ENCODE measurements at places on chromosomes 4 and X. TPM values are rescaled to one million over a fixed set of nuclear protein-coding genes. Genes with fewer than 3 reads are reported as not detected.

HELT gene
- total RNA-seq = not detected

HPSE gene
- 1.7 TPM for total RNA-seq

GRCh38 chrX:55697381-55697780 lies 20.2 kb upstream of the RRAGB start:
- no peak overlapping the region for H3K27ac ChIP-seq
- no peak for DNase-seq
- H3K4me3 ChIP-seq = no peak overlapping the region
- H3K36me3 ChIP-seq = no peaks in the 10 kb centered on the region
- H3K27me3 ChIP-seq = no peaks in the 10 kb centered on the region
- no peaks in the 10 kb centered on the region for H3K4me1 ChIP-seq

NUDT10 gene
- 0.85 TPM for total RNA-seq

DNA sequence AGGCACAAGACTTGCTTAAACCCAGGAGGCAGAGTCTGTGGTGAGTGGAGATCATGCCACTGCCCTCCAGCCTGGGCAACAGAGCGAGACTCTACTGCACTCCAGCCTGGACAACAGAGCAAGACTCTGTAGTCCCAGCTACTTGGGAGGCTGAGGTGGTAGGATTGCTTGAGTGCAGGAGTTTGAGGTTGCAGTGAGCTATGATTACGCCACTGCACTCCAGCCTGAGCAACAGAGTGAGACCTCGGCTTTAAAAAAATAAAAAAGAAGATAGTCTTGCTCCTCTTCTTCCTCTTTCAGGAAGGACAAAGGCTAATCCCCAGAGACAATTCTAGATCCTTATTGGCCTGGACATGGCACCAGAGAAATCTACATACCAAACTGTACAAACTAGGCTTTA lies 5.7 kb upstream of the PPEF2 start:
- H3K27me3 ChIP-seq = no peaks in the 10 kb centered on the region
- no peaks in the 10 kb centered on the region for H3K4me1 ChIP-seq
- no peaks in the 10 kb centered on the region for H3K36me3 ChIP-seq

GRCh38 chrX:85992811-85993229 lies 54.5 kb downstream of the CHM start:
- H3K4me3 ChIP-seq = no peak overlapping the region
- no peak overlapping the region for H3K27ac ChIP-seq
- no peak for DNase-seq
- no peaks in the 10 kb centered on the region for H3K36me3 ChIP-seq
- H3K27me3 ChIP-seq = no peaks in the 10 kb centered on the region

EDA gene
- total RNA-seq = 0.76 TPM

TNMD gene
- 0.57 TPM for total RNA-seq

XKRX gene
- total RNA-seq = 0.66 TPM

DNA sequence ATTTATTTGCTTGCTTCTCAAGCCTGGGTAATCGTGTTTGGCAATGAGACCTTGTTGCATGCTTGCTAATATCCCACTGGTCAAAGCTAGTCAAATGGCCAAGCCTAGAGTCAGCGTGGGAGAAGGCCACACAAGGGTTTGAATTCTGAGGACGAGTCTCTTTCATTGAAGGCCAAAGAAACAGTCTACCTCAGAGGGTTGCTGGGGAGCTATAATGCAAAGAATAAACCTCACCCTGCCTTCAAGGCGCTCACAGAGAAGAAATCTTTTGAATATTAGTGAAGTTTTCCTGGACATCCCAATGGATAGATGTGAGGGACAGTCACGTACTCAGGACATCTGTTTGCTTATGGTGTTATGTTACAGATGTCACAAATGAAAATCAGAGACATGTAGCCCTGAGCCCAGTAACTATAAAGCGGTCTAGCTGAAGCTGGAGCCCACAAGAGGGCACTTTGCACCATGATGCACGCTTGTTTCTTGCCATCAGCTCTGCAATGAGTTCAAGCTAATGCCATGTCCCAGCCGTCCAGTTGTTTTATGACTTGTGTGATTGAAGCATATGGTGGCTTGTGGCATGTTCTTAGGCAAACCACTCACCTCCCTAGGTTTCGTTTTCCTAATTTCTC lies 1.1 kb upstream of the TLR3 start:
- no peak overlapping the region for H3K27ac ChIP-seq
- no peak overlapping the region for H3K4me3 ChIP-seq
- H3K36me3 ChIP-seq = no peaks in the 10 kb centered on the region
- peaks cover 3% of the 10 kb centered on the region for H3K4me1 ChIP-seq
- peak; percentile 33 for DNase-seq
